Body of pancreas (tissue), 4 donors: ENCODE measurements at places on chromosomes 4 and X.

- DNase-seq = no peak
Observed at GRCh38 chrX:13381514-13381913, 61.7 kb upstream of the ATXN3L start.

DNA sequence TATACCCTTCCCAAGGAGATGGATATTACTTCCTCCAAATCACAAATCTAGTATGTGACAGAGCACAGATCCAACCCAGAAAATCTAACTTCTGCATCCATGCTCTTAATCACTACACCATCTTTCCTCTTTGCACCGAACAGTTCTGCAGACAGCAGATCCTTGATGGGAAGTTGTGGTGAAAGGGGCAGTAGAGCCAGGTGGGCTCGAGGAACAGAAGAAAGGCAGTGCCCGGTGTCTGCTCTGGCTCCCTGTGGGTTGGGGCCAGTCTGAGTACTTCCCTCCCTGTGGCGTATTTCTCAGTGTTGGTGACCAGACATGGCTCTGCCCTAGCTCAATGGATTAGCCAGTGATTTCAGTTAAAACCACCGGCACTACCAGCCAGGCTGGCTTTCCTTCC is 15.3 kb downstream of the HOPX start:
- DNase-seq = no peak

GRCh38 chr4:142405695-142406498 is 440.2 kb downstream of the INPP4B start:
- no peak for DNase-seq

DNA sequence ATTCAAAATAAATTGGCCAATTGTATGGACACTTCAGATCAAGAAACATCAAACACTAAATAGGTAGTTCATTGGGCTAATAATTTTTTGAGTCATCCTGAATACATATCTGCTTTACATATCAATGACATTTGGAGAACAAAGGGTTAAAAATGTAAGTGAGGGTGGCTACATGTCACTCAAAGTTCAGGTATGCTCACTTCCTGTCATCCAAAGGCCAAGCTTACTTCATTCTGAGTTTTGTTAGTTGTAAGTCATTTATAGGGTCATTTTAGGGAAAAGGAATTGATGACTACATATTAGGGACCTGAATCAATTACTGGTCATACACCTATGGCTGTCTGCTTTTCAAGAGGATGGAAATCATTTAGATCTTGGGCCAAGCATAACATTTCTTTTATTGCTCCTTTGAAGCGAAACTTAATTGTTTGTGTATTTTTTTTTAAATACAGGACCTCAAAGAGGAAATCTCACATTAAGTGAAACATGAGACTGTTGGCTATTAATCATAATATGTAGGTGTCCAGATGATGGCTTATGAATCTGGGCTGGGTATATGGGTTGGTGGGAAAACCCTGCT is 119.2 kb upstream of the LEF1 start:
- no peak for DNase-seq

GRCh38 chr4:8198906-8199593 is at the start of gene SH3TC1:
Gene SH3TC1 (plus strand): TSS chr4:8199290. CDS start chr4:8205195, 5,905 bp downstream.
- peak; percentile 97 for DNase-seq

DNA sequence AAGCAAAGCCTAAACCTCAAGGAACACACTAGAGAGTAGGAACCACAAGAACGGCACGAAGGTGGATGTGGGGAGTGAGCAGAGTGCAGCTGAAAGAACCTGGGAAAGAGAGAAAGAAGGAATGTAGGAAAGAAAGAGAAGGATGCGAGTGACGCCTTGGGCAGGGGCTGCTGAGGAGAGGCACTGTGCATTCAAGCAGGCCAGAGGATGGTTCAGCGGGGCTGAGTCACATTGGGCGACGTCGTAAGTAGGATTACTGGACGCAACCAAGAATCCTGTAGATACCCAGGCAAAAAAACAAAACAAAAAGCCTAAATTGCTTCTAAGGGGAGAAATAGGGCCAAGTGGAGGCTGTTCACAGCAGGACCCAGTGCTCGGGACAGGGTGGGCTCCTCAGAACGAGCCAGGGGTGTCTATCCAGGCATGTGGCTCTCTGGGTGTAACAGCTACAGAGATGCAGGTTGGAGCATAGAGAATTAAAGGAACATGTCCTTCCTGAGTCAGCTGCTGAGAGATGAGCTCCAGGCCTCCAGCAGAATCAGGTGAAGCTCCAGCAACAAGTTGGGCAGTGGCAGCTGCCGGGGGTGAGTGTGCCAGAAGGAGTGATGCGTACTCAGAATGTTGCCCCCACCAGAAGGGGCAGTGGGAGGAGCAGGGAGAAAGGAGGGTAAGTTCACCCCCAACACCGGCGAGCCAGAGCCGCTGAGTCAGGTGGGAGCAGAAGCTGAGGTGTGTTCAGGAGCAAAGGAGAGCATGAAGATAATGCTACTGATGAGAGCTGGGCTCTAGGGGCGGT is 38.6 kb downstream of the NELFA start:
- no peak for DNase-seq

DNA sequence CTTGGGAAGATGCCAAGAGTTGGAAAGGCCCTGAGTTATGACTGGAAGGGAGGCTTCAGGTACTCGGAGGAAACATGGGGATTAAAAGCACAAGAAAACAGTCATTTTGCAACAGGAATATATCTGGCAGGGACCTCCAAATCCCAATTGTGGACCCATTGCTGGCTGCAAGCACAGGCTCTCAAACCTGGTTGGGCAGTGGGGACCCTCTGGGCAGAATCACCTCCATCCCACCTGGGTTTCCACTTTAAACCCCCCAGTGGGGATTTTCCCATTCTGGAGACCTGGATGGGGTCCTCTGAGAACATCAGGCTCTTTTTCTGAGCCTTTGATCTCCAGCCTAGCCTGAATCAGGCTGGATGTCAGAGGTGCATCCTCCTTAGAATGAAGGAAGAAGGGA is 177.8 kb downstream of the ASMT start:
- no peak for DNase-seq

DNA sequence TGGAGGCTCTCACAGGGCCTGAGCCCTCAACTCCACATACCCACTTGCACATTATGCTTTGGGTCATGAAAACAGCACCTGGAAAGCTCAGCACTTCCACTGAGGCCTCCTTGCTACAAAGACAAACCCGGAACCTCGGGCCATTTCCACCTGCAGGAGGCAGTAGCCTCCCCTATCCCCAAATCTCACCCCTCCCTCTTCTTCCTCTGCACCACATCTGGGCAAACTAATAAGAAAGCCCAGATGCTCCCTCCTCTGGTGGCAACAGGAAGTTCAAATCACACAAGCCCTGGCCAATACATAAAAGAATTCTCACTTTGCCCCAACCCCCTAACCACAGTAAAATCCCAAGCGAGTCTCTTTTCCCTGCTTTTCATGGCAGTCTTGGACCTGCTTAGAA is 136.4 kb downstream of the MAPK10 start:
- no peak for DNase-seq

- DNase-seq = no peak
Observed at GRCh38 chr4:125983168-125983567, 668.4 kb downstream of the FAT4 start.

DNA sequence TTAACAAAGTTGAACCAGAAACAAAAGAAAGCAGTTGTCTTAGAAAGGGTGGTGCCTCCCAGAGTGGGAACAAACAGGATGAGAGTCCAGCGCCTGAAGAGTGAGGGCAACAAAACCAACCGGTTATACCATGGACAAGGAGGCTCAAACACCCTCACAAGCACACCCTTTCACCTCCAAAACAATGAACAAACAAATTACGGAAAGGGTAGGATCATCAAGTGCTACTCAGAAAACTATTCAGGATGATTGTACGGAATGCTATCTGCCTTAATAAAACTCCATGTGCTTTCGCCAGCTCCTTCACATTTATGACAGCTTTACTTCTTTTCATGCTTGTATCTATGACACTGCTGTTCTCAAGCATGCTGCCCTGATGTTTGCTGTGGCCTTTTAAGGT is 26.8 kb downstream of the SLC39A8 start:
- DNase-seq = no peak

- DNase-seq = no peak
Observed at GRCh38 chrX:39848900-39849299, 248.9 kb downstream of the BCOR start.

- DNase-seq = no peak
Observed at GRCh38 chr4:131258361-131258760, 1890.7 kb upstream of the PCDH10 start.

GRCh38 chrX:13968198-13968597 is 61.5 kb downstream of the GEMIN8 start:
- DNase-seq = no peak

- DNase-seq = no peak
Observed at GRCh38 chr4:144578681-144579080, 67.3 kb upstream of the HHIP start.

DNA sequence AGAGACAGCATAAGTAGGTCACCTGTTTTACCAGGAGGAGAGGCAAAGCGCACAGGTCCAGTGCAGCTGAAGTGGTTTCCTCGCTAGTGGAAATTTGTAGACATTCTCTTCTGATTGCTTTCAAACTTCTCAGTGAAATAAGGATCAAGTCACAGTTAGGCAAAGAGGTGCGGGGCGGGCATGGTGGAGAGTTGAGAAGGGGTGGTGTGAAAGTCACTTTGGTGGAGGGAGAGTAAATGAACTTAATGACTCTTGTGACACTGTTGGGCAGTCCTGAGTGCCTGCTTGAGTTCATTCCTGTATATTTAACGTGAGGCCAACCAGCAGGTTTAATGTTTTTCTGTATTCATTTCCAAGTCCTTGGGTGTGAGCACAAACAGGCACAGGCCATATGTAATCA is 235.6 kb downstream of the TRIML1 start:
- no peak for DNase-seq

GRCh38 chr4:22514481-22514880 is 1.4 kb downstream of the ADGRA3 start:
- DNase-seq = no peak

DNA sequence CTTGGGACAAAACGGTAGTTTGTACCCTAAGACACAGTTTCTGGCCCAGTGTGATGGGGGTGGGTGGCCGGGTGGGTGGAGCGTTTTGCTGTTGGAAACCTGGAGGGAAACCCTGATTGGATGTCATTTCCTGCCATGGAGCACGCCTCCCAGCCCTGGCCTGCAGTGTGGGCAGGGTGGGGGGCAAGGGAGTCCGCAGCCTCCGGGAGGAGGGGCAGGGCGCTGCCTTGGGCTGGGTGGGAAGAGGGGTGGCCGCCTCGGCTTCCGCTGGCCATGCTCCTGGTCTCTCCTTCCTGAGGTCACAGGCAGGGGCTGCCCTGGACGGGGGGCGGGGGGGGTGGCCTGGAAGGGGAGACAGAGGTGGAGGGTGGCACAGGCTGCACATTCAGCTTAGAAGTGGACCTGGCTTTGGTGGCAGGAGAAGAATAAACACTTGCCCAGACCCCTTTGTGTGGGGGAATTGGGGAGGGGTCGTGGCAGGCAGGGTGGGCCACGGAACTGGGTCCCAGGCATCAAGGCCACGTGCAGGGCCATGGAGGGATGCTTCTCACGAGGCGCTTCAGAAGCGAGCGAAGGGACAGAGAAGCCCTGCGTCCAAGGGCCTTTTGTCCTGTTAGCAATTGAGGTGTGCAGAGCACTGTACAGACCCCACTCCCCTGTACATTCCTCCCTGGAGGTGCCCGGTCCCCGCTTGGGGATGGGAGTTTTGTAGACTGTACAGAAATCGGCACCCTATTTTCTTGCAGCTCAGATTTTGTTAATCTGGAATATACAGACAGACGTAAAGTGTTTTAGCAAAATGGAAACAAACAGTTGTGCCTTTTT is 6.2 kb downstream of the NAT8L start:
- no peak for DNase-seq

- no peak for DNase-seq
Observed at GRCh38 chr4:77917601-77918000, 55.0 kb downstream of the MRPL1 start.

DNA sequence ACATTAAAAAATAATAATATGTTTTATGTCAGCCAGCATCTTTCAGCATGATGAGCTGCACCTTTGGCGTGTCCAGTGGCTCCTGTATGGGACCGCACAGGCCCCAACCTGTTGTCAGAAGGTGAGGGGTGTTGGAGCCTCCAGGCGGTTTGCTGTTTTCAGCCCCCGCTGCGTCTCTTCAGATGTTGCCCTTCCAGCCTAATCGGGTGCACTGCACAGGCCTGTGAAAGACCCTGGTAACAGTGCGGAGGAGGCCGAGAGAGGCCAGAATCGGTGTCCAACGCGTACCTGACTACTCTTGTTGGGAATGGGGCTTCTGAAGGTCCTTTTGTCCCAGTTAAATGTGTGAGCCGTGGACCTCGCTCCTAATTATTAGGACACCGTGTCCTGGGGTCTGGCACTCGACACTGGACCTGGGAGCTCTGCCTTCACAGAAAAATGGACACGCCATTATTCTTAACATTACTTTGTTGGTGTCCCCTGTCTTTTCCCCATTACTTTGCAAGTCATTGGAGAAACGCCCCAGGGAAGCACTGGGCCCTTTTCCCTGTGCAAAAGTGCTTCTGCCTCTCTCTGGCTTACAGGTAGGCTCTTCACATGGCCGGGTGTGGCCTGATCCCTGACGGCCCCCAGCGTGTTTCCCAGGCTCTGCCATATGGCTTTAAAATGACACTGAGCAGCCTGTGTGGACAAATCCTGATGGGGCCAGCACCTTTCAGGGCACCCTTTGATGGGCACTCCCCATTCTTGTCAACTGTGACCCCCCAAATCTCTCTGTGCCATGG is 51.2 kb downstream of the TBC1D14 start:
- DNase-seq = no peak

GRCh38 chr4:112848911-112849310 is 200.5 kb upstream of the ANK2 start:
- DNase-seq = no peak

DNA sequence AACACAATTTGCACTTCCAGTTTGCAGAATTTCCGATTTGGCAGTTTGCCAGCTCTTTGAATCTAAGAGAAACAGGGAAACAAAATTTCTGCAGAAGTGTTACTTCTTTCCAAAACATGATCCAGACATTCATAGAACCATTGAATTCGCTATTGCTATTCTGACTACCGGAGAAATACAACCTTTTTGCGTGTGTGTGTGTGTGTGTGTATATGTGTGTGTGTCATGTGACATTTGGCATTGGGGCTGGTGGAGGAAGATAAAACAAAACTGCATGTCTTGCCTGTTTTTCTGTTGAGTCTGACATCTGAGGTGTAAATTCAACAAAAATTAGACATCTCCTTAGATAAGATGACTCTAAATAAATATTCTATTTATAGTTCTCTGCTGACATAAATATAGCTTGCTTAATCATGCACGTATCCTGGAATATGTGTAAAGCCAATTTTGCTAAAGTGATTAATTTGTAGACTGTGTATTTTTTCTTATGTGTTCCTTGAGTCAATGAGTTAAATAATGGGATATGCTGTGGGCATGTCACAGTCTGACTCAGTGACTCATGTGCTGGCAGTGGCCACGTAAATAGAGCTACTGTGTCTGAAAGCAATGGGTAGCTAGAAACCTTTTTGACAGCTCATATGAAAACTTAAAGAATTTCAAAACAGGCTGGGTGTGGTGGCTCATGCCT is 98.9 kb downstream of the HPGD start:
- peak; percentile 63 for DNase-seq

GRCh38 chr4:105633241-105633640 is 75.2 kb downstream of the INTS12 start:
- DNase-seq = peak; percentile 46

DNA sequence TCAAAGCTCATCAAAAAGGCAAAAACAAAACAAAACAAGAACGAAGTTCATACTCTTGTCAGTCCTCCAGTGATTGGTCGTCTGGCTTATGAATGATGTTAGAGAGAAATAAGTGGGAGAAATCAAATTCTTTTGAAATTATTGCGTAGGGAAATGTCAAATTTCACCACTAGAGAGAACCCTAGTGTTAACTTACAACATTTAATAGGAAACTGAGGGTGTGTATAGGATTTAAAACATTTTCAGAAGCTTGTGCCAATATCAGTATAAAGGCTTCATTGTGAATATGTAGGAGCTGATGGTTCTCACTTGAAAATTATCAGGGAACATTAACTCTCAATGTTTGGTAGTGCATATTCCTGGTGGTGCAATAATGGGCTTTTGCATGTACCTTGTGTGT is 17.4 kb downstream of the ADH6 start:
- DNase-seq = no peak
